Activated CD4-positive, alpha-beta T cell treated with anti-CD3 and anti-CD28 coated beads, Interleukin-2, amount 10 ng/mL, durations not matched to agents 7 days and 5 days (primary cell): ENCODE measurements at places on chromosomes 7 and 10.
A peak's percentile ranks its signal among the peaks of the same experiment; 100 is the strongest.

DNA sequence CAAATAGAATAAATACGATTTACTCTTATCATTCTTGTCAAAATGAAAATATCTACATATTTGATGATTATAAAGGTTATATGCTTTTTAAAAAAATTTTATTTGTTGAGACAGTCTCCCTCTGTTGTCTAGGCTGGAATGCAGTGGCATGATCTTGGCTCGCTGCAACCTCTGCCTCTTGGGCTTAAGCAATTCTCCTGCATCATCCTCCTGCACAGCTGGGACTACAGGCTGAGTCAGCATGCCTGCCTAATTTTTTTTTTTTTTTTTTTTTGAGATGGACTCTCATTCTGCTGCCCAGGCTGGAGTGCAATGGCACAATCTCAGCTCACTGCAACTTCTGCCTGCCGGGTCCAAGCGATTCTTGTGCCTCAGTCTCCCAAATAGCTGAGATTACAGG lies 48.9 kb downstream of the PUS7 start:
- DNase-seq: no peak

DNA sequence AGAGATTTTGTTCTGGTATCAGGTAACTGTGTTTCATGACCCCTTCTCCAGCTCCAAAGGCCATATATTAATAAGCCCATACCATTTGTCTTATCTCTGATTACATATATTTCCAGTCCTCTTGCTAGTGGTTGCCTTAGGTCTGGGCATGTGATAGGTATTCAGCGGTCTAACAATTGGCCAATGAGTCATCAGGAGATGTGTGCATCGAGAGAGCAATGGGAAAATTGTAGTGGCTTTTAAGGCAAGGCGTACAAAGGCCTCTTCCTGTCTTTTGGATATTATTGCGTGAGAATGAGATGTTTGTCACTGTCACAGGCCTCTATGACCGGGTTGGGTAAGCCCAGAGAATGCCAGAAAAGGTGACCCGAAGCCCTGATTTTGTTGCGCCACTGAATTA lies 38.6 kb upstream of the SFRP5 start:
- DNase-seq: no peak

- peak; percentile 37 for DNase-seq
Measured at GRCh38 chr10:97498841-97499560, at the start of gene UBTD1. Gene UBTD1 (plus strand): TSS chr10:97498924. CDS start chr10:97499204, 280 bp downstream.

GRCh38 chr10:14906765-14907164 lies 28.1 kb downstream of the SUV39H2 start:
- no peak for DNase-seq

DNA sequence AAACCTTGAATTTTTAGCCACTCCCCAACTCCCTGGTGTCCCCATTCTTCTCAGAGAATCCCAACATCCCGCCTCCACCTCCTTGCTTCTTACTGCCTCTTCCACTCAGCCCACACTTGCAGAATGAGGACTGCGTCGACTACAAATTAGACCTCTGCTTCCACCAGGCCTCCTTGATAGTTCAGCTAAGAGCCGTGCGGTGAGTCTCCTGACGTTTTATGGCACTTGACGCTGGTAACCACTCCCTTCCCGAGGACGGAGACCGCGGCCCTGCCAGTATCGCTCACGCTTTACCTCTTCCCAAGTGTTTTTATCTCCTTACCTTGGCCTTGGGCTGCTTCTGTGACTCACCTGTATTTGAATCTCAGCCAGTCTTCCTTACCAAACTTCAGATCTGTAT lies 31.1 kb downstream of the RBM17 start:
- no peak for DNase-seq

DNA sequence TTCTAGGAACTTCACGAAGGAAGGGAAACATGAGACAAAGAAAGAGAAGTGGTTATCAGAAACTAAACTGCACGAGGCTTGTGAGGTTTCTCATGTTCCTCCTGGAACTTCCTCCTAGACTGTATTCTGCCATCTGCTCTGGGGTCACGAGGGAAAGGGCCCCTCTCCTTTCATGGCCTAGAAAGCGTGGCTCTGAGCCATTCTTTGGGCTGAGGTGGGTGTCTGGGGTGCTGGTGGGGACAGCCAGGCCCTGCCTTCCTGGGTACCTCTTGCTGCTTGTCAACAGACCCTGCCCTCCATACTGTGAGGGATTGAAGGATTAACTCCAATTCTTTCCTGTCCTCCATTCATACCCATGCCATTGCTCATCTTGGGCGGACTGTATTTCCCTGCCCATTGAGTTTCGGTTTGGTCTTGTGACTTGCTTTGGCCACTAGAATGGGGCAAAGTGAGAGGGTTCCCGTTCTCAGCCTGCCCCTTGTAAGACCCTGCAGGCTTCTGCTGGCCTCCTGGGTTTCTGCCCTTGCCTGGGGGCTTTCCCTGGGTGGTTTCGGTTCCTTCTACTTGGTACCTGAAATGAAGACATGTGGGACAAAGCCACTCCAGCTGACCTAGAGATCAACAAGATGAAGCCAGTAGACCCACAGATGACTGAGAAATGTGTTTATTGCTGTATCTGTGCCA lies 14.9 kb upstream of the GIMAP8 start:
- DNase-seq: no peak
